ENCODE measurements at places on chromosomes 5 and 9.

DNA sequence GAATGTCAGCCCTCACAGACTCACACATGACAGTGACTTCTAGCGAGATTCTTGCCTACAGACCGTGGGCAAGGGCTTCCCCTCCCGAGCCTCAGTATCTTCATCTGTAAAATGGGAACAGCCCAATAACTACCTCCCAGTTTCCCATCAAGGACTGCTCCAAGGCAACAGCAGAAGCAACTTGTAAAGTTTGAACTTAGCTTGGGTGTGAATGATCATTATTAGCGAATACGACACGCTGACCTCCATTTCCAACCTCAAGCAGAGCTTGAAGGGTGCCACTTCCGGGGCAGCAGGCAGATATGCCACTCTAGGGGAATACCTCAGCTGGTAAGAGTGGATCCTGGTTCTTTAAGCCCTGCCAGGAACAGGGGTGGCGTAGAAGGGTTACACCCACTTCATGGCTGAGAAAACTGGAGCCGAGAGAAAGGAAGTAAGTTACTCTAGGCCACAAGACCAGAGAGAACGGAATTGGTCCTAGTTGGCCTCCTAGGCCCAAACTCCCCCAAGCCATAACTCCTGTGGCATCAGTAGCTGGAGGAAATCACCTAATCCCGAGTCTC, 2.0 kb downstream of the RNF44 start:
- DNase-seq: peak; percentile 48

DNA sequence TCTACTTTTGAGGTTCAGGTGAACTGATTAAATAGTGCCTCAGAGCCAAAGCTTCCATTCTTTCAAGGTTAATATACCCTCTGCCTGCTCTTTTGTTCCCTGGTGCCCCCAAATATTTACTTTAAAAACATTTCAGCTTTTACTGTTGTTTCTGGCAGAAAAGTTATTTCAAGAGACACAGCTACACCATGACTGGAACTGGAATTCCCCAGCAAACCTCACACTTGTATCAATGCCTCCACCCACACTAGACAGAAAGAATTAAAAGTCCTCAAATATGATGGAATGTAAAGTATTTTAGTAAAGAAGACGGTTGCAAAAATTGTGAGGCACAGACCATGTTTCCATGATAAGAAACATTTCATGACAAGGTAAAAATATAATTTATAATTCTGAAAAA, 720.2 kb upstream of the TYRP1 start:
- no peak for DNase-seq

DNA sequence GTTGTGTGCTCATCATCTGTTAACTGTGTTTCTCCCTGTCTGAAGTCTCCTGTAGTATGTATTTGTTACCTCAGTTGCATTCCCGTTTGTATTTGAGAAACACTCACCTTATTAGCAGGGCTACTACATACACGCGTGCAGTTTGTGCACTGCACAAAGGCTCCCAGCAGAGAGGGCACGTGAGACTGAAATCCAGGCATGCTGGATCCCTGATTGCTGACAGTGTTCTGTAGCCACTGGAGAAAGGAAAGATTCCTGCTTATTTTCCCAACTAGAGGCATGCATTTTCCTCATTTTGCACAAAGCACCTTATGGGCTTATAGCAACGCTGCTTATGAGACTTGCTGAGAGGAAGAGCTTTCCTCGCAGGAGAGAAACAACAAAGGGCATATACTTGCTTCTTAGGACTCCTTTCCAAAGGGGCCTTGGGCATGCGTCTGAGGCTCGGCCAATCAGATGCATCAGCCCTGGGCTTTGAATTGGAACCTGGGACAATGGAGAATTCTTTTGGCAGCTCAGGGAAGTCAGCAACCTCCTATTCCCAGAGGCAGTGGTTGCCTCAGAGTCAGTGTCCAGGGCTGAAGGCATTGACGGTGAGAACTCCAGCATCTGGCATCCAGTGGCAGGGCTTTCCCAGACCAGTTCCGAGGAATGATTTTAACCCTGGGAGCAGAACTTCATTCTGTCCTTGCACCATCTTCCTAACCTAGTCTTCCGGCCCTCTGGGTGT, 9.9 kb upstream of the MEGF10 start:
- no peak for DNase-seq

- no peak for DNase-seq
Observed at GRCh38 chr9:12643686-12644085, 49.5 kb upstream of the TYRP1 start.

- DNase-seq: no peak
Observed at GRCh38 chr9:16236882-16237281, 633.6 kb downstream of the BNC2 start.

DNA sequence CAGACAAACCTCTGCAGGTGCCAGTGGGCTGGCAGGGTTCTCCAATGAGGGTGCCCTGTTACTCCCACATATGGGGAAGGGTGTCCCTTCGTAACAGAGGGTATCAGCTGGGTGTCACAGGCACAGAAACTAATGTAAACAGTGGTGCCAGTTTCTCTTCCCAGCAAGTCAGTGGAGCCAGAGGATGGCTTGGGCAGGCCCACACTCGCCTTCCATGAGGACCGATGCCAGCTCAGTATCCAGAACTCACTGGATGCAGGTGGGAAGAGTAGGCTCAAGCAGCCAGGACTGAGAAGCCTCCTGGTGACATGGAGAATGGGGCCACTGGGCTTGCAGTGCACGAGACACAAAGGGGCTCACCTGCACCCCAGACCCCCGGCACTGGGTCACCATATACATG, 30.4 kb downstream of the FSTL4 start:
- DNase-seq: peak; percentile 27

GRCh38 chr5:33649549-33650482, 209.1 kb downstream of the TARS1 start:
- DNase-seq: no peak

- DNase-seq: no peak
Observed at GRCh38 chr9:14769230-14769571, 46.7 kb upstream of the CER1 start.

DNA sequence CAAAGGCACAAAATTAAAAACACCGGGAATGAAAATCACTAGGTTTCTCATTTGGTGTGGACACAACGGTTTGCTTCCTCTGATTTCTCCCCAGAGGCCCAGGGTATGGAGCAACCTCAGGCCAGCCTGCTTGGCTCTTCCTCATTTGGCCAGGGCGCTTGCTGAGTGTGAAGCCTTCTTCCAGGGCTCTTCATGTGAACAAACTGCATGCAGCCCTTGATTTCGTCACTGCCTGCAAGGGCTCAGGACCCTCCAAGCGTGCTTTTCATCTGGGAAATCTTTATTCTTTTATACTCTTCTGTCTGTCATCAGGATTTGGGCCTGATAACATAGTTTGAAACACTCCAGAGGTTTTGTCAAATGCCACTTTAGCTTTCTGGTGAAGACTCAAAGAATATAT, 122.6 kb upstream of the KLF4 start:
- peak; percentile 48 for DNase-seq

DNA sequence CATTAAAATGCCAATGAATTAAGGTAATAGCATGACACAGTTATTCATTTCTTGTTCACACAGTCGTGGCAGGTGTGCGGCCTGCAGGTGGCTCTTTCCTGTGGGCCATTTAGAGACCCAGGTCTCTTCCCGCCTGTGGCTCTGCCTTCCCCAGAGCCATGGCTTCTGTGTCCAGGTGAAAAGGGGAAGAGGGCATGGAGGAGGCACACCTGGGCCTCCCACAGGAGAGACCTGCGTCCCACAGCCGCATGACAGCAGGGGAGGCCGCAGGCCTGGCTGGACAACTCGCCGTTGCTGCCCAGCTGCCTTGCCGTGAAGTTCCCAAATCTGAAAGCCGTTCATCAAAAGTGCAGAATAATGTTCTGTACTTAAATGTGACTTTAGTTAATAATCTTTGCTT, 14.4 kb upstream of the PLEKHG4B start:
- DNase-seq: no peak

- no peak for DNase-seq
Observed at GRCh38 chr5:148640471-148640870, 13.9 kb downstream of the HTR4 start.

DNA sequence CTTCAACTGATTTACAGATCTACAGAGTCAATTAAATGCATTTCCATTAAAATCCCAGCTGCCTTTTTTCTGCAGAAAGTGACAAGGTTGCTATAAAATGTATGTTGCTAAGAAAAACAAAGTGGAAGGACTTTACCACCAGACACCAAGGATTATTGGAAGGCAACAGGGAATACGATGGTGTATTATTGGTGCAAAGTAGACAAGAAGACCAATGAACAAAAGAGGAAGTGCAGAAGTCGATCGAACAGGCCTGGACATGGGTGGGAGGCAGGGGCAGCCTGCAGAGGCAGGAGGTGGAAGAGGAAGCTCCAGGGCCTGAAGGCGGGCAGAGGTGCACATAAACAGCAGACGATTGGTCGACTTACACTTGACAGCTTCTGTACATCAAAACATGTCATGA, 10.6 kb upstream of the SLC6A19 start:
- DNase-seq: no peak

DNA sequence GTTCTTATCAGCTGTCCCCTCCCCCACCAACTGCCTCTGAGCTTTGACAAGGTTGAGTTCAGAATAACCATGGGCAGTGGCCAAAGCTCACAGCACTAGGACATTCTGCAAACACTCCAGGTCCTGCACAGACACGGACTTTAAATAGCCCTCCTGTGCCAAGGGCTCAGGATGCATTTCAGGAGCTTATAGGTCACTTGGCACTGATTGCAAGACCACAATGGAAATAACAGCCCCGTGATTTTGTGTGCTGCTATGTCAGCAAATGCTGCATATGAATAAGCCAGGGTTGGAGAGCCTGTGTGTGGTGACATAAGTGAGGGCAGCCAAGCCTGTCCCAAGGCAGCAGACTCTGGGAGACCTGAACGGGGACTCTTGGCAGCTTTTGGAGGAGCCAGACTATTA, 150.7 kb downstream of the DMRT2 start:
- DNase-seq: peak; percentile 94

DNA sequence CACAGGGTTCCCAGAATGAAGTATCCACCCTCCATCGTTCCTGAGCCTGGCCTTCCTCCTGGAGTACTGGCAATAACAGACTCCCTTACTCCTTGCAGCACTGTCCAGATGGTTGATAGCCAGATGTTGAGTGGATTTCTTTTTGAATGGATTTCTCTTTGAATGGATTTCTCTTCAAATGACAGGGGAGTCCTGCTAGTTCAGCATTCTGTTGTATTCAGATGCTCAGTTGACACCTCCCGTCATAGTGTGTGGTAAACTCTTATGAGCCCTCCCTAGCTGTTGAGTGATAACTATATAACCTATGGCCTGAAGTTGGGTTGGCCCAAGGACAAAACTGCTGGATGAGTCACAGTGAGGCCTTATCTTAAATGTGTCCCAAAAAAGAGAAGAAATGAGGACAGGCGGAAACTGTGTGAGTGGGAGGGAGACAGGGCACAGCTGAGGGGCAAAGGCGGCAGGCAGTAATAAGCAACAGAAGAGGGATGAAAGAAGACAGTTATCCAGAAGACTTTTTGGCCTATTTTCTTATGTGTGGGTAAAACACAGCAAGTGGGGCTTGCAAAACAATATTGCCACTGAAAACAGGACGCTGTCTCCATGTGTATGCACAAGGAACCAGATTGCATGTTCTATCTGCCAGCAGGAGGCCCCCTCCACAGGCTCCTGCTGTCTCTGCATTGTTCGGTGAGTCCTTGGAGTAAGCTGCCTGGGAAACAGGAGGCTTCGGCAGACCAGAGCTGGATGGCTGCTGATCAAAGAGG, 209.5 kb upstream of the S1PR3 start:
- no peak for DNase-seq

DNA sequence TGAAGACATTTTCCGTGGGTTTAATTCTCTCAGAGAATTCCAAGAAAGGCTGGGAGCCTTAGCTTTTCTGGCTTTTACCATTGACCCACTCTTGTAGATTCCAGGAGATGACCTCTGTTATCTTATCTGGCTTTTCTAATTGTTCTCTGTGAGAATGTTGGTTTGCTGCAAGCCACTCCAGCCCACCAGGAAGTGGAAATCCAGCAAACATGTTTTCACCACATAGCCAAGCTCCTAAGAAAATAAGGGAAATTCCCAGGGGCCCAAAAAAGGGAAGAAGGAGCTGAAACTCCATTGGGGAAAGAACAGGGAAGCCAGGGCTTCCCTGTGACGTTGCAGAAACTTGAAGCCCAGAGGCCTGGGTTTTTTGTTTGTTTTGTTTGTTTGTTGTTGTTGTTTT, 19.7 kb downstream of the GPR107 start:
- no peak for DNase-seq

DNA sequence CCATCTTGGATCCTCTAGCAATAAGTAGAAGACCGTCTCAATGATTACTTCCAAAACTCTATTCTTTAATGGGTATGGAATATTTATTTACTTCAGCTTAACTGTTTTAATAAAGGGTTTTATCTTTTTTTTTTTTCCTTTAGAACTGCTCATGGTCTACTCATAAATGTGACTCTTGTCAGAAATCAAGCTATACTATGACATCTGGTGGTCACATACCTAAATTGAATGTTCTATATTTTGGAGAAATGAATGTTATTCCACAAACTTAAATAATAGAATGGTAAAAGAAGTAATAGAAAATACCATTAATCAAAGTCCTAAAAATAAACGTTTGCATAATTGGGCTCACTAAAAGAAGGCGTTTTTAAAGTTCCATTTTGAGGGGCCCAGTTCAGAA, 131.2 kb upstream of the PLCXD3 start:
- DNase-seq: no peak

DNA sequence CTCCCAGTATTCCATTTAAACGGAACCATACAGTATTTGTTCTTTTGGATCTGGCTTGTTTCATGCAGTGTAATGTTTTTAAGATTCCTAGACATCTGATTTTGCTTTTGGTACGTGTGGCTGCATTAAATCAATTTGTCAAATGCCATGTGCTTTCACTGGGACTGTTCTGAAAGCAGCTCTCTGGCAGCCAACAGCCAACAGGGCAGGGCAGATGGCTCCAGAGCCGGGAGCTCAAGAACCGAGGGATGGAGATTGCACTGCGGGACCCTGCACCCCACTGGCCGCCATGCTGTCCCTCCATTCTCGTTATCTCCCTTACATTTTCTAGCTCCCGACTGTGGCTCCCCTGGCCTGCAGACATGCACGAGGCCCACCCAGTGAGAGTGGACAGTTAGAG, 33.4 kb upstream of the AIF1L start:
- DNase-seq: no peak

DNA sequence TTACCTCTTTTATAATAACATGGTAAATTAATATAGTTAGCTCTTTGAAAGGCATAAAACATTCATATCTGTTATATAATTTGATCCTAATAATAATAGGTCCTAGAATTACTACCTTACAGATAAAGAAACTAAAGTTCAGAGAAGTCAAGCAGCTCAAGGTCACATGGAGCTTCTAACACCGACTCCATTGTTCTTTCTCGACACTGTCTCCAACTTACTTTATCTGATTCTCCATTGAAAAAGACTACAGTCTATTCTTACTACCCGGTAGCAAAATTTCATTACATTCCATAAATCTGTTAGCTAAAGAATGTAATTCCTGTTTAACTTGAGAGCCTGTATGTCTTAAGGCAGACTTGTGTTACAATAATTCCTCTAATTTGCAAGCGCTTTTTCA, 96.3 kb upstream of the TMEM161B start:
- DNase-seq: no peak

GRCh38 chr9:9556865-9557803, 1055.7 kb downstream of the PTPRD start:
- no peak for DNase-seq

- DNase-seq: no peak
Observed at GRCh38 chr9:103483471-103484096, 488.5 kb downstream of the CYLC2 start.

- DNase-seq: no peak
Observed at GRCh38 chr9:3513265-3513818, 12.5 kb downstream of the RFX3 start.
